Stimulated activated CD8-positive, alpha-beta memory T cell treated with anti-CD3 and anti-CD28 coated beads, Interleukin-15, amount 100 ng/mL, for 24 hours (primary cell): ENCODE measurements at places on chromosomes 13 and 19.

DNA sequence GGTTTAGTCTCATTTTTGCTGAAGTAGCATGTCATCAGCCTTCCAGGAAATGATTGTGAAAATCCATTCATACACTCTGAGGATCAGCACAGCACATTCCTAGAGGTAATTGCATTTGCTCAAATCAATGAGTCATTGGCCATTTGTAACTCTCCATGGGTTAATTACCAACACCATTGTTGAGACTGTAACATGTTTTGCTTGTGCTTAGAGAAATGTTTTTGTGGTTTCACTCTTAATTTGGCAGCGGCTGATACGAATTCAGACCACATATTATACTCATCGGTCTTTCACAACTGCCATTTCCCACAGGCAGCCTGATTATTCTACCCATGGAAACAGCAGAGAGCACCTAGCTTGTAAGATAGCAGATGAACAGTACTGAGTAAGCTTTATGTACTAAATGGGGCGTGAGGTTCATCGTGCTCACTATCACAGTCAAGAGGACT, 110.3 kb downstream of the NHLRC3 start:
- no peak for DNase-seq

DNA sequence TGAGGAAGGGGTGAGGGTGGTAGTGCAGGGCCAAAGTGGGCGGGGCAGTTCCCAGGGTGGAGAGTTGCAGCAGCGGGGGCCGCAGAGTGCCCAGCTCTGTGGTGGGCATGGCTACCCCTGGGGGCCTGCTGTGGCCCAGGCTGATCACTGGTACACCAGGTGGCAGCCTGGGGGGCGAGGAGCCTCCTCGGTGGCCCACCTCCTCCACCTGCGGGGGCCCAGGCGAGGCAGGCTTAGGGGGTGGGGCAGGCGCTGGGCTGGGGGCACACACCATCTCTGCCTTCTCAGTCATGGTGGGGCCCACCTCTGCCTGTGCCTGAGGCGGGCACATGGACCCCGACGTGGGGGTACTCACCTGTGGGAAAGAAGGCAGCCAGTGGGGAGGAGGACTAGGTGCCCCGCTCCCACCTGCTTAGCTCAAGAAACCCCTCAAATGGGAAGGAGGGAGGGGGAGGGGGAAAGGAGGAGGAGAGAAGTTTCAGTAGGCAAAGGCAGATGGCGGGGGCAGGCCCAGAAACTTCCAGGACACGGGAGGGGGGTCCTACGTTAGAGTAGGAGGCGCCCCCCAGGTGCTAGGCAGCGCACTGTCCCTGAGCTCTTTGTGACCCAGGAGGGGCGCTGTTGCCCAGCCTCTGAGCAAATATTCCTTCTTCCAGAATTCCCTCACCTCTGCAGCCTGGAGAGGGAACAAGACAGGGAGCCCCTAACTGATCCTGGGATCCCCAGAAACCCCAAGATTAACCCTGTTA, 1.6 kb downstream of the LYL1 start:
- no peak for DNase-seq

DNA sequence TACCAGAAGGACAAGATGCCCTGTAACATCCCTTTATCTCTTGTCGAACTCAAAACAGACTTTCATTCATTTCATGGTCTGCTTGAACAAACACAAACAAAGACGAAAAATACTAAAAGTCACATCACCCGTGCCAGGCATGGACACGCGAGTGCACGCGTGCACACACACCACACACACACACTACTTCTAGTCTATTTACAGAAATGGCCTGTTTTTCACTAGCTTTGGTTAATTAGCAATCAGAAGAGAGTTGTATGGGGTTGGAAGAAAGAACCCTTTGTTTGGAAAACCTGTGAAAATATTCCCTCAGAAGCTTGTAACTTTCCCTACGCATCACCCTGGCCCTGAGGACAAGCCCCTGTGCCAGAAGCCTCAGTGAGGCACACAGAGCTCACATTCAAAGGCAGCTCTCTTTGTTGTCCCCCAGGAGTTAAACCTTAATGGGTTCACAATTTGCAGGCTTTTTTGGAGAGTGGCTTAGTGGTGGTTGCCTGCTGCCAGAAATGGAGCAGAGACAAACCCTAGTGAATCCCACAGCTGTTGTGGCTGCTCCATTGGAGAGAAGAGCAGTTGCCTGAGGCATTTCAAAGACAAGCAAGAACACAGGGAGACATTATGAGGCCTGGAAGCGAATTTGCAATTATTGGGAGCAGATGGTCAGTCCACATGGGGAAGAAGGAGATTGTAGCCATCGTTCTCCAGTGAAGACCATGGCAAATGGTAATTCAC, 55.9 kb downstream of the STARD13 start:
- DNase-seq: no peak

DNA sequence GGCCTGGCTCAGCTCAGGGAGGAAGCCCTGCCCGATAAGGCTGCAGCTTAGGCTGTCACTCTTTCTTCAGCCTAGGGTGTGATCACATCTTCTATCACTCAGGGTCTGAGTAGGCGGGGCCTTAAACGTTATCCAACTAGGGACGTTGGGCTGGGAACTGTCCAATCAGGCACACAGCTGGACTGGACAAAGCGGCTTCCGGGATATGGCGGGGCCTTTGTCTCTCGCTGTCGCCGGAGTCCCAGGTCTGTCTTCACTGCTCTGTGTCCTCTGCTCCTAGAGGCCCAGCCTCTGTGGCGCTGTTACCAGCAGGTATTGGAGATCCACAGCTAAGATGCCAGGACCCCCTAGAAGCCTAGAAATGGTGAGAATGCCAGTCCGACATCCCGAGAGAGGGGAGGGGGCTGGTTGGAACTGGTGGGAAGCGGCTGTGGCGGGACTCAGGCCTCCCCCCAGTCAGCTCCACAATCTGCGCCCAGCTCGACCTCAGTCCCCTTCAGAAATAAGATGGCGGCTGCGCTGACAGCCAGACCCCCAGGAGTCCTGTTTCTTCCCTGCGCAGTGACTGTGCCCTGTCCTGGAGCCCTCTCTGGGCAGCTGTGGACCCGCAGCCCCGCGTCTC, at the start of gene ZNF254:
TSS of gene ZNF254 (plus strand) at position 214 of the 622 bp plus-strand sequence. CDS start at position 335, 121 bp downstream.
- DNase-seq: peak; percentile 41

- no peak for DNase-seq
Observed at GRCh38 chr13:48561466-48562235, 28.8 kb upstream of the RCBTB2 start.

DNA sequence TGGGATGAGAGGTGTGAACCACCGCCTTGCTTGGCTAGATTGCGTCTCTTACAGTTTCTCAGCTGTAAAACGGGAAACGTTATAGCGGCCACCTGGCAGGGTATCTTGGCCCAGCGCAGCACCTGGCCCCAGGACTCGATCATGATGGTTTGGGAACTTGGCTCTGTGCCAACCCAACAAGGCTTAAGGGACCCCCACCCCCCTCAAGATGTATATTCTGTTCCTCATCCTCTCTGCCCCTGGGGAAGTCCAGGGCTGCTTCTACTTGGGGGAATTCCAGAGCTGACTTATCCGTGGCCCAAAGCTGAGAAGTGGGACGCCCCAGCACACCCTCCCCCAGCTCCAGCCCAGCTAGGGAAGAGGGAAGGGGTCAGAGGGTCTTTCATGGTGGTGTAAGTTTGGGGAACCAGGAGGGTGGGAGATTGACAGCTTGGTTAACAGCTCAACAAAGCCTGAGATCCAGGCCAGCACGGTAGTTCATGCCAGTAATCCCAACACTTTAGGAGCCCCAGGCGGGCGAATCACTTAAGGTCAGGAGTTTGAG, 695 bp downstream of the ICAM1 start:
- DNase-seq: no peak

DNA sequence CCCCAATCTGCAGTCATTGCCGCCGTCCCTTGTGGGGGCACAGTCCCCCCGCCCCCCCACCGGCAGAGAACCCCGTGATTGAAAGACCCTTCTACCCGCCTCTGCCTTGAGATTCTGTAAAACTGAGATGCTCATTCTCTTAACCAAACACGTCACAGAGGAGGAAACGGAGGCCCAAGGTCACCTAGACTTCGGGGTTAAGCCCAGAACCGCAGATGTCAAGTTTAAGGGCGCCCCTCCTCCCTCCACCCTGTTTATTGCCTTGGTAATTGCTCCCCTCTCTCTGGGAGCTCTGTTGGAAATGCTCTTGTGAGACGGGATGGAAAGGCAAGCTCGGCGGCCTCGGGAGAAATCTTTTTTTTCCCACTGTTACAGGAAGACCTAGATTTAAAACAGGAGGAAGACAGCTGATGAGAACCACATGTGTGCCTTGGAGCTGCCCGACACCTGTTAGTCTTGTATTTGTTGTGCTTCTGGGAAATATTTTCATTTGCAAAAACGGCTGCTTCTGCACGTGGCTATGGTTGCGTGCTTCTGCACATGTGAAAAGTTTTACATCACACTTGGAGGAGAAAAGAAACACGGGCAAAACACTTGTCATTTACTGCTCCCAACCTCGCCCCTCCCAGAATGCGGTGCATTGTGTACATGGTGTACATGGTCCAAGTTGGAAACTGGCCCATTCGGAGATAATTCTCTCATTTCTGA, 1.1 kb upstream of the MED26 start:
- no peak for DNase-seq

GRCh38 chr19:50315773-50316448, 13.3 kb downstream of the KCNC3 start:
- DNase-seq: no peak

DNA sequence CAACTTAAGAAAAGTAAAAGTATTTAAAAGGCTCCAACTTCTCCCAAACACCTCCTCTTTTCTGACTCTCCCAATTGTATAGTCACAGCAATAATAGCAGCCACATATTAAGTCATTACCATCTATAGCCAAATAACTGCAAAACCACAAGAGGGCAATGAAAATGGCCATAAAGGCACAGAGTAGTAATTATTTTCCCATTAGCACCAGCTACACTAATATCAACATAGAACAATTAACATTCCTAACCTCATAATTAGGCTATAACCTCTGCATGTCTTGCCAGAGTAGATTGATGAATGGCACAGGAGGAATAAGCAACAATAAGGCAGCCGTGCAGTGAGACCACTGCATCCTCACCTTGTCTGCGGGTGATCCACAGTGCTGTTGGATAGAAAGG, 226.4 kb upstream of the SERP2 start:
- DNase-seq: no peak

DNA sequence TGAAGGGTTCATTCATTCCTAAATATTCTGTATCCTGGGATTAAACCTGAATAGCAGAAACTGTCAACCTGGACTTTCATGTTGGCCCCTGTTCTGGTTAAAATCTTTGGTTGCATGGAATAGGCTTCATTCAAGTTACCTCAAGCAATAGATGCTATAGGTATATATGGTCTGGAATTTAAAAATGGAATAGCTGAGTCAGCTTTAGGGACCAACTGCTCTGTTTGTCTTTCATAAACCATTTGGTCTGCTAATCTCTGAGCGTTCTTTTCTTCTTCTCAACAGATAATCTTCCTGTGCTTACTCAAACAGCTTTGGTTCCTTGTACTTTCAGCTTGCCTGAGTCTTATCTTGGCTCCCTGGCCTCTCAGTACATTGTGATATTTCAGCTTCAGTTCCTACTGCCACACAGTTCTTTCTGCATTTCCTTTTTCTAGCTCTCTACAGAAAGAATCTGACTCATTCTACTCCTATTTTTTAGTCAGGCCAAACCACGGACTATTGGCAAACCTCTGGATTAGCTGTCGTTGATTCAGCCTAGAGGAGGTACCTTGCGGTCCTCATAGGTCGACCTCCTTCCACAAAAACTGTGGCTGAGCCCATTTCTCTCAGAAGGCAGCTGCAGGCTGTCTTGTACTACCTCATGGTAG, 35.9 kb upstream of the MAB21L1 start:
- DNase-seq: no peak

DNA sequence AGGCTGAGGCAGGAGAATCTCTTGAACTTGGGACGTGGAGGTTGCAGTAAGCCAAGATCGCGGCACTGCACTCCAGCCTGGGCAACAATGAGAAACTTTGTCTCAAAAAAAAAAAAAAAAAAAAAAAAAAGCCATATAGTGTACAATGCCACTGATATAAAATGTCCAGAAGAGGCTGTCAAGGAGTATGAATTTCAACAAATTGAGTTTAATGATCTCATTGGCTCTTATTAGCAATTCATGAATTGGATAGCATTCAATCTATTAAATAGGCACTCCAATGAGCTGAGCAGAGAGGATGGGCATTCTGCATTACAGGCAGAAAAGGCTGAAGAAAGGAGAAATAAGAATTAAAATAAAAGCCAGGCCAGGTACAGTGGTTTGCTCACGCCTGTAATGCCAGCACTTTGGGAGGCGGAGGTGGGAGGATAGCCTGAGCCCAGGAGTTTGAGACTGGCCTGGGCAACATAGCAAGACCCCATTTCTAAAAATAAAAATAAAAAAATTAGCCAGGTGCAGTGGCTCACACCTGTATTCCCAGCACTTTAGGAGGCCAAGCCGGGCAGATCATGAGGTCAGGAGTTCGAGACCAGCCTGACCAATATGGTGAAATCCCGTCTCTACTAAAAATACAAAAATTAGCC, 757 bp upstream of the LMNB2 start:
- no peak for DNase-seq

- no peak for DNase-seq
Observed at GRCh38 chr13:91331047-91331915, 16.2 kb upstream of the MIR17HG start.

- no peak for DNase-seq
Observed at GRCh38 chr19:17041976-17042375, 15.4 kb upstream of the CPAMD8 start.

DNA sequence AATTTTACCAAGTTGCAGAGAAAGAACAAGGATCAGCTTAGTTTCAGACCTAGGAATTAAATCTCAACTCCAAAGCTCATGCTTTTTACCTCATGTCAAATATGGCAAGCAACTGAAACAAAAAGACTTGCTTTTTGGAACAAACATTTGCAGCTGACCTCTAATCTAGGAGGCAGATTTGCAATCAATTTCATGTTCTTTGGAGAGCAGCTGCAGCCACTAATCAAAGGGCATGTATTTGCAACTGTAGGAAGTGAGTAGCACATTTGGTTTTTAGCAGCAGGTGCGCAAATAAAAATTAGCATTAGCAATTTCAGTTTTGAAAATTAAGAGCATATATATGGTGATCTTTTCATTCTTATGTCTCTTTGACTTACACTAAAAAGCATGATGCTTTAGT, 459.3 kb upstream of the SLC10A2 start:
- no peak for DNase-seq

- DNase-seq: no peak
Observed at GRCh38 chr13:74569251-74569650, 435.0 kb upstream of the KLF12 start.

DNA sequence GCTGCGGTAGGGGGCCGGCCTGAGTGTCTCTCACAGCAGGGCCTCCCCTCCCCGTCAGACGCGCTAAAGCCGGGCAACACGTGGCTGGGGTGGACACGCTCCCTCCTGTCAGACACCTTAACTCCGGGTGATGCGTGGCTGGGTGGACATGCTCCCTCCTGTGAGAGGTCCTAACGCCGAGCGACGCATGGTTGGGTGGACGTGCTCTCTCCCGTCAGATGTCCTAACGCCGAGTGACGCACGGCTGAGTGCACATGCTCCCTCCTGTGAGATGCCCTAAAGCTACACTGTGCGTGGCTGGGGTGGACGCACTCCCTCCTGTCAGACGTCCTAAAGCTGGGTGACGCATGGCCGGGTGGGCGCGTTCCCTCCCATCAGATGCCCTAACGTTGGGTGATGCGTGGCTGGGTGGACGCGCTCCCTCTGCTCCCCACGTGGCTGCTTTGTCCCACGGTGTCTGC, 126.1 kb upstream of the MCF2L start:
- no peak for DNase-seq
